ENCODE measurements at places on chromosomes 4 and X.

- no peak for DNase-seq
Observed at GRCh38 chr4:111400741-111401140, 744.5 kb upstream of the FAM241A start.

GRCh38 chr4:76579596-76580375 lies 144.8 kb downstream of the SHROOM3 start:
- DNase-seq: no peak

GRCh38 chrX:129777218-129778030 lies 2.3 kb upstream of the SASH3 start:
- peak; percentile 34 for DNase-seq

GRCh38 chr4:25106363-25107151 lies 53.7 kb downstream of the SEPSECS start:
- no peak for DNase-seq

DNA sequence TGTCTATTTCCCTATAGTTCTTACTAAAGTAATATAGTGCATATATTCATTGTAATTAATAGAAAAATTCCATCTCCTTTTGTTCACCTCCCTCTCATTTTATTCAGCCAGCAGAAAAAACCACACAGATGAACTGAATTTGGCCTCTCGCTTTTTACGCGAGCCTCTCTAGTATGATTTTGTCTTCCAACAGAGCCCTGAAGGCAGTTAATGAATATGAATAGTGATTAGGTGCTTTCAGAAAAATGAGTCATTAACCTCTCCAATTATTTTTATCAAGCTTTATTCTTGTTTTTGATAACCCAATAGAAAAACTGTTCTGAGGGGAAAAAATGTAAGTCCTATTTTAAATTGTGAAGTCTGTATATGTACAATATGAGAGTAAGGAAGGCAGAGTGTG lies 74.1 kb downstream of the ZAR1 start:
- DNase-seq: no peak

DNA sequence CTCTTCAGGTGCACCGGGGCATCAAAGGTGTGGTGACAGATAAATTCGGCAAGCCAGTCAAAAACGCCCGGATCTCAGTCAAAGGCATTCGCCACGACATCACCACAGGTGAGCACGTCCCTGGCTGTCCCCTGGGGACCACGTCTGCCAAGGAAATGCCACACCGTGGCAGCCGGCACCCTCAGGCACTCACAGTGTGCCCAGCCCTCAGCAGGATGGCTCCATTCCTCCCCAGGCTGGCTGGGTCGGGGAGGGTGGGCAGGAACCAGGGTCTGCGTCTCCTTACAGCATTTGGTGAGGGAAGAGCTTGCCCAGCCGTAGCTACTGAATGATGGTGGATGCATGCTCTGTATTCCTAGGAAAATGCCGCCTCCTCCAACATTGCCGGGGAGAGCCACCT lies 25.9 kb downstream of the CPZ start:
- no peak for DNase-seq

GRCh38 chr4:142474398-142475087 lies 371.6 kb downstream of the INPP4B start:
- no peak for DNase-seq

DNA sequence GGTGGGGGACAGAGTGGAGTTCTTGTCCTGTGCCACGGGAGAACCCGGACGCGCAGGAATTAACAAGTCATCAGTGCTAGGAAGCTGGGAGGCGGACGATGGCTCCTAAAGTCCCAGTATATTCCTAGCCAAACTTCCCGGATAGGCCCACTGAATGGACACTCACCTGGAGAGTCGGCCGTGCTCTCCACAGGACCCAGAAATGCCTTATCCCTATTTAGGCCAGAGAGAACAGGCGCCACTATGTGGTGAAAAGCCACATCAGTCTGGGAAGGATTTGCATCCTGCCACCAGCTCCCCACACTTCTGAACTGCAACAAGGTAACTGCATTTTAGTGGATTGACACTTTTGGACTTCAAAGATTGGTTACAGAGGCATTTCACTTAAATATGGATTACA lies 1.1 kb downstream of the CFAP299 start:
- DNase-seq: no peak

DNA sequence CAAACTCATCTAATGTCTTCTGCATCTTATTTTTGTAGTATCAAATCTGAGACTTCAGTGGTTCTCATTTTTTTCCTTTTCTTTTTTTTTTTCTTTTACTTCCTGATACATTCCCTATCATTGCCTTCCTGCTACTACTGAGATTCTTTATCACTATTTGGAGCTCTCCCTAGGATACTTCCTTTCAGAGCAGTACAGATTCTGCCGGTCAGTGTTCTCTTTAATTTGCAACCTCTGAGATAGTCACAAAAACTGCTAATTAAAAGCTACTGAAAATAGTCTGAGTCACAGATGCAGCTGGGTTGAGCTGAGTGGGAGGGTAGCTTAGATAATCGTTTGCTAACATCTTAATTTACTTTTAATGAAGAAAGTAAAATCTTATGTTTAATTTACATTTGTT lies 1279.7 kb downstream of the ARAP2 start:
- no peak for DNase-seq

DNA sequence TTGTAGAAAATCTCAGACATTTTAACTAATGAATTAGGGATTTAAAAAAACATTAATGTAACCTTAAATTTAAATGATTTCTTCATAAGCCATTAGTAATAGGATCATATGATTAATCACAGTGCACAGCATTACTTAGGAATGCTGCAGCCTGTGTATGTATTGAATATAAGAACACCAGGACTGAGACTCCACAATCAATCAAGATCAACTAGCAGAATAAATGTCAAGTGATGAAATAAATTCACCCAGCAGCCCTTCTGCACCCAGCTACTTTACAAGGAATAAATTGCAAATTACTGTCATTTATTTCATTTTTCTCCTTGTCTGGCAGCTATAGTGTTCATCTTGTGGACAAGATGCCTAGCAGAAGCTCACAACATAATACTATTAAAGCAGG lies 46.5 kb downstream of the NEIL3 start:
- no peak for DNase-seq

GRCh38 chrX:108025954-108026600 lies 18.8 kb upstream of the VSIG1 start:
- no peak for DNase-seq

DNA sequence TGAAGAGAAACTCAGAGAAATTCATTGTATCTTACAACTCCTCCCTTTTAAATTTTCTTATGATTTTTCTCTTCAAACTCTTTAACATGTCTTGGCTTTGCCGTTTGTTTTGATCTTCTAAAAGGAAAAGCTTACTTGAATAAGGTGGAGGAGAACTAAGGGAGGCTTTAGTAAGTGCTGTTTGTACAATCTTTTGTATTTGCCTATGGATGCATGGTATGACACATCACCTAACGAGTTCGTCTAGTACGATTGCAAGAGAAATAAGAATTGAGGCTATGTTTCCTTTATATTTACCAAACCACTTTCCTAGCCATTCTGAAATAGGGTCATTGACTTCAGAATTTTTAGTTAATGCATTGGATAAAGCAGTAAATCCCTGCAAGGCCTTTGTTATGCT lies 8.4 kb upstream of the BST1 start:
- DNase-seq: no peak

DNA sequence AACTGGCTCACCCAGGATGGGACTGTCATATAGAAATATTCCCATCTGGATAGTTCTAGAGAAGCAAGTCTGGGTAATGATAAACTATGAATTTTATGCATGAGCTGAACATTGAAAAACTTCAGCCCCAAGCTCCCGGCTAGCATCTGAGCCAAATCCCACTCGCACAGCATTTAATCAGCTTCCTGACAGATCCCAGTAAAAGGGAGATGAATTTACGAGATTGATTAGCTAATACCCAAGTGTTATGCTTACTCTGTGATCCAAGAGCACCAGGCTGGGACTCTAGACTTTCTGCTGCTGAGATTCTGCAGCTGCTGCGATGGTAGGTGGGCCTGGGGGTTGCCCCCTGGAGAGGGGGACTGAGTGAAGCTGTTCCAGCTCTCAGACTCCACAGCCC lies 28.0 kb downstream of the FRMPD3 start:
- DNase-seq: no peak

DNA sequence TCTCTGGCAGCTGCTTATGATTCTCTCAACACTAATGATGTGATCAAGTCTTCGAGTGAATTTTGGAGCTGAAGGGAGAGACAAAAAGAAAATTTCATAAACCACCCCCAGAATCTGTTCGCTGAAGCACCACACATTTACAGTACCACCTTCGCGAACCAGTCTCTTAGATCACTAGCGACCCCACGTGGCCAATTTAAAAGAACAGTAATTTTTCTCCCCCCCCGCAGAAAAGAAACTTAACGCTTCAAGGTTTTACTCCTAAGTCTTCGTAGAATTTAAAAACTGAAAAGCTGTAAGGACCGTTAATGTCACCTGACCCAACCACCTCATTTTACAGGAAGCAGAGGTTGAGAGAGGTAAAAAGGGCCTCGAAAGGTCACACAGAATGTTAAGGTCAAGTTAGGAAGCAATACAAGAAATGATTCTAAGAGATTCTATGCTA lies 187.5 kb downstream of the QDPR start:
- no peak for DNase-seq

DNA sequence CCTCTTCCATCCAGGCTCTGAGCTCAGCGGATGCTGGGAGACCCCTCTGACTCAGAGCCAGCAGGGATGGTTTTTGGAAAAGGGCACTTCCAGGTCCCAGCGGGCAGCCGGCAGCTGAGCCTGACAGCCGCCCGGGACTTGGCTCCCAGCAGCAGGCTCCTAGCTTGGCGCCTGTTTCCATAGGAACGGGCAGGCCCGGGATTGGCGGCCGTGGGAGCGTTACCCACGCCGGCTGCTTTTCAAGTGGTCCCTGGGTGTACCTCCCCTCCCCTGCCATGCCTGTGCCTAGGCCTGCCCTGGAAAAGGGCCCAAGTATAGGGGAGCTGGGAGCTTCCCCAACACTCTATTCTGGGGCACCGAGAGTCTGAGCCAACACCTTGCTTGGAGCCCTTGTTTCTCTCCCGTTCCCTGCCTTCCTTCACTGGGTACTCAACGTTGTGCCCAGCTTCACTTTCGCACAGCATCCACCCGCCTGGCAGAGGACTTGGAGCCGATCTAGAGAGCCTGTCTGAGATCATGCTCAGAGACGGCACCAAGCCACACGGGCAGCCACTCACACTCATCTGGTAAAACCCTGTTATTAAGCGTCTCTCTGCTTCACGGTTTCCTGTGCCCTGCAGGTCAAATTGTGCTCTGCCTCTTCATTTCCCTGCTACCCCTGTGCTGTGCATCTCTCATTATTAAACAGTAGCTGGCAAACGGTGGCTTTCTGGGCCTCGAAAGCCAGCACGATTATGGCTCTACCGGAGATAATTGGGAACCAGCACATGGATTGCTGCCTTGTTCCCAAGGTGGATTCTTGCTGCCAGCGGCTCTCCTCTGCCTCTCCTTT lies 521.5 kb downstream of the BCOR start:
- DNase-seq: no peak

DNA sequence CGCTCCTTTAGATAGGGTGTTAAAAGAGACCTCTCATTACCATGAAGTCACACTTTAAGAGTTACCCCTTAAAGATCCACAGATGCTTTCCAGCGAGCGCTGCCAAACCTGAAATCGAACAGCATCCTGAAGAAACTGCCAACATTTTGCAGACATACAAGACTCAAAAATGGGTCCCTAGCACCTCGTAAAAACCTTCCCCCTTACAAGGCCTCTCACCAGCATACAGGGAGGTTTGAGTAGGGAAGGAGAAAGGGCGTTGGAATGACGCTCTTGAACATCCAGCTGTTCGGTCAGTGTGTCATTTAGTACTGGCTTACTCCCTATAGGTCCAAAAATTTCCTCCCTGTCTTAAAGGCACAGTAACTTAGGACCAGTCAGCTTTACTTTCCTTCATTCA lies 45.3 kb upstream of the PGRMC1 start:
- DNase-seq: no peak

DNA sequence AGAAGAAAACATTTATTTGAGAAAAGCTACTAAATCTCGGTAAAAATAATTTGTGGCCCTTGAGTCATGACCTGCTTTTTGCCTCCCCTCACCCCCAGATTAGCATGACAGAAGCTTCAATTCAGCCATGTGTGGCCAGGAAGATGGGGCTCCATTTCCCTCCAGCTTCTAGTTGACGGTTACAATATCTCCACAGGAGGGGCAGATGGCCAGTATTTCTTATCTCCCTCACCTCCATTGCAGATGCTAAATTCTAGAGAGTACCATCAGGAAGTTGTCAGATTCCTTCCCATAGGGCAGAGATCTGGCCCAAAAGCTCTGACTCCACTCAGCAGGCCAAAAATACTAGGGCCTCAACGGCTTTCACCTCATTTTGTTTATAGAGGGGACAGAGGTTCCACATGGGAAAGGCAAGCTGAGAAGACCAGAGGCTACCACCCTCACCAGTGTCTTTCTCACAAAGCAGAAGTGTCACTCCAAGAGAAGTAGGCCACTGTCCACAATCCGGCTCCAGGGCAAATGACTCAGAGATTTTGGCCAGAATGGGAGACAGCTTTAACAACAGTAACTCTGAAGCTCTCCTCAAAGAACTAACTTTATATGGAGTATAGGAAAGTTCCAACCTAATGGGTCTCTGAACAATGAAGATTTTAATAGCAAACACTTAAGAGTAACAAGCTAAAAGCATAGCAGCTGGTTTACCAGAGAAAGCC lies 108.3 kb downstream of the TBC1D19 start:
- no peak for DNase-seq

DNA sequence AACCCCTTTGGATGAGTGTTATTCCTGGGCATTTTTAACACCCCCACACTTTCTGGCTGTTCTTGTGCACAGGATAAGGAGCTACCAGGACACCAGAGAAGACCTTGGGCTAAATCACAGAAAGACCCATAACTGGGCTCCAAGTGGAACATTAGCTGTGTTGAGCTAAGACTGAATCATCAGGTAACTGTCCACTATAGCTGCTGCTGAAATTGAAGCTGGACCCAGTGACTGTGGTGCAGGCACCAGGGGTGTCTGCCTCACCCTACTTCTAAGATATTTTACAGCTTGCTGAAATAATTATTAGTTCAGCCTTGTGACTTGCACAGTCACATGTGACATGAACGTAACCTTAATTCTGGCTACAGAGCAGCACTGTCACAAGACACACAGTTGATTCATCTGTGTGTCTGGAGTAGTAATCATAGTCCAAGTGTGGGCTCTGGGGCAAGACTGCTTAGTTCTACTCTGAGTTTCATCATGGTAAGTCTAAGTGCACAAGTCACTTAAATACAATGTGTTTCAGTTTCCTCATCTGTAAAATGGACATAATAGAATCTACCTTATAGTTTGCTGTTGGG lies 127.4 kb downstream of the SLC39A8 start:
- DNase-seq: no peak

GRCh38 chrX:54288277-54288676 lies 69.6 kb downstream of the WNK3 start:
- no peak for DNase-seq

DNA sequence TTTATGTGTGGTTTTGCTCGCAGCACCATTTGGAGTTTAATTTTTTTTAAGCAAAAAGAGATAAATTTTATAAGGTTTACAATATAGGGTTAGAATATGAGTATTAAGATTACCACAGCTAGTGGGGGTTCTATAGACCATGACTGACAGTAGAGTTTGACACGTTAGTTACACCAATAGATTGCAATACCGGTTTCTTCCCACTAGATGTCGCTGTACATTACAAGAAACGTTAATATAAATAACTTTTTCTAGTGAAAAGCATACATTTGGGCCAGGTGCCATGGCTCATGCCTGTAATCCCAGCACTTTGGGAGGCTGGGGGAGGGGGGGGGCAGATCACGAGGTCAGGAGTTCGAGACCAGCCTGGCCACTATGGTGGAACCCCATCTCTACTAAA lies 433.6 kb downstream of the MAGEB5 start:
- no peak for DNase-seq

All from stimulated activated CD4-positive, alpha-beta T cell treated with anti-CD3 and anti-CD28 coated beads, Interleukin-15, amount 100 ng/mL, for 1 hour (primary cell).